Endothelial cell (in vitro differentiated cells): ENCODE measurements at places on chromosomes 4 and X.
A peak's percentile ranks its signal among the peaks of the same experiment; 100 is the strongest.

DNA sequence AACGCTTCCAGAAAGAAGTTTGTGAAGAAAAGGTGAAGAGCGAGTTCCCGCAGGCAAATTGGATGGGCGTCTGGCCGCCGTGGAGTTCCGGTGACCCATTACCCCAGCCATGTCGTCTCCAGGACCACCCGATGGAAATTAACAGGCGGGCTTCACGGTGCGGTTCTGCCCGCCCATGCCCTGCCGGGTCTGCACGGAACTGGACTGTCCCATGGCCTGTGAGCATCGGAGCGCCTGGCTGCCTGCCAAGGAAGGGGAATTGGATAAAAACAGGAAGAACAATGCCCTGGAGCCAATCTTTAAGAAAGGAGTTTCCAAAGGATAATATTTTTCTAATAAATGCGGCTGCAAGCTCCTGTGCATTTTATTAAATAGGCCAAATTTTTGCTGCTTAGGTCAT is 319.8 kb upstream of the SLC7A11 start:
- DNase-seq: no peak

DNA sequence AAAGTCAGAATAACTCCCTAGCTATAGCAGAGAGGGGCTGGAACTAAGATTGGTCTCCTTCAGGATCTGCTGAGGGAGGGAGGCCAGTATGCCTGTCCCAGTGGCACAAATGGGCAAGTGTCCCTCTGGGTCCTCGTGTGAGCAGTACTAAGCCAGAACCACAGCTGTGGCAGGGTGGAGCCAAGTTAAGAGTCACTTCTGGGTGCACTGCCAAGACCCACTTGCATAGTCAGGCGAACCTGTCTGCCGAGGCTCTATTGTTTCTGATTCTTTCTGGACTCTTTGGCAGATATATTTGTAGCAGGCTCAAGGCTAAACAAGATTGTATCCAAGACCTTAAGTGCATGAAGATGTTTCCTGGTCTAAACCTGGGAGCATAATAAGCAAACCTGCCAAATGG is 1123.7 kb upstream of the POU3F4 start:
- no peak for DNase-seq

- no peak for DNase-seq
Measured at GRCh38 chr4:94551643-94552564, 100.2 kb downstream of the PDLIM5 start.

- peak; percentile 59 for DNase-seq
Measured at GRCh38 chr4:1777822-1778641, 15.1 kb upstream of the FGFR3 start.

- peak; percentile 77 for DNase-seq
Measured at GRCh38 chrX:14528629-14529289, 577 bp upstream of the GLRA2 start.

DNA sequence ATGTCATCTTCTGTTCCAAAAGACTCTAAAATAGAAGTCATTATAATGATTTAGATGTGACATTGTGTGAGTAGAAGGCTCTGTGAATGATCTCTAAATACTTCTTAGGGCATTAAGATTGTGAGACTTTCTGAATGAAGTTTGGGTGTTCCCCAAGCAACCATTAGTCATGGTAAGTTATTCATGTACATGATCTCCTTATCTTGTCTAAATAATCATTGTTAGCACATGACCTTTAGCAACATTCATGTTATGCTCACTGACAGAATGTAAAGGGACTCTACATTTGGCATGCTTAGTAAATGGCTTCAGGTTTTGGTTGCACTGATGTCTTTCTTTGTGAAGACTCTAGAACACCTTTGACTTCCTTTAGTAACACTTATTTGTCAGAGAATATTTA is 140.8 kb upstream of the AGA start:
- DNase-seq: no peak

DNA sequence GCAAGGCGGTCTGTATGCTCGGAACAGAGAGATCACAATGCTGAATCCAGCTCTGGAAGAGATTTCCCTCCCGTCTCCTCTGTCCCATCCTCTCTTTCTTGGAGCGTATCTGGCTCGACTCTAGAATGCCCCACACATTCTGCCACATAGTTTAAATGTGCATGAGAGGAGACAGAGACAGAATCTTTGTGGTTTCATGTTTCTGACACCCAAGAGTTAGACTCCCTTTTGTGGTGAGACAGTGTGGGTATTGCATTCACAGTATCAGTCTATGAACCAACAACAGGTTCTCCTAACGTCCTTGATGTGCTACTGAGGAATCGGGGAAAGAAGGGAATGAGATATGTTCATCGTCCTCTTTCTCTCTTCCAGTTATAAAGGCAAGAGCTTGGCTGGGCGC is 25.3 kb downstream of the FAM47E start:
- no peak for DNase-seq

DNA sequence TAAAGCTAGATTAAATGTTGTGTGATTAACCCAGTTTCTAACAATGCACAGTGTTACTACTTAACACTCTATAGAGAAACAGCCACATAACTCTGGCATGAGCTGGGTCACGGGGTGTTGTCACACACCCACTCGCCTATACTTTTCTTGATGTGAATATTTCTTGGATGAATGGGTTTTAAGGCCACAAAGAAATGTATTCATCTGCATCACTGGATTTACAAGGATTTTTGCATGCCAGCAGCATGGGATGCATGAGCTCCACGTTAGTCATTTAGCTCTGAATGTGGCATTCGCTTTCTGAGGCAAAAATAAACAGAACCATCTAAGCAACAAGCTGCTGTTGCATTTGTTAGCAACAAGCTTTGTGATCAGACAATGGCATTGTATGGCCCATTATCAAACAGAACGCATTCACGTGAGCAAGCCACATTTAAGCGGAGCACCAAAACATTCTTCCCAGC is 89.7 kb downstream of the LRP2BP start:
- DNase-seq: no peak

DNA sequence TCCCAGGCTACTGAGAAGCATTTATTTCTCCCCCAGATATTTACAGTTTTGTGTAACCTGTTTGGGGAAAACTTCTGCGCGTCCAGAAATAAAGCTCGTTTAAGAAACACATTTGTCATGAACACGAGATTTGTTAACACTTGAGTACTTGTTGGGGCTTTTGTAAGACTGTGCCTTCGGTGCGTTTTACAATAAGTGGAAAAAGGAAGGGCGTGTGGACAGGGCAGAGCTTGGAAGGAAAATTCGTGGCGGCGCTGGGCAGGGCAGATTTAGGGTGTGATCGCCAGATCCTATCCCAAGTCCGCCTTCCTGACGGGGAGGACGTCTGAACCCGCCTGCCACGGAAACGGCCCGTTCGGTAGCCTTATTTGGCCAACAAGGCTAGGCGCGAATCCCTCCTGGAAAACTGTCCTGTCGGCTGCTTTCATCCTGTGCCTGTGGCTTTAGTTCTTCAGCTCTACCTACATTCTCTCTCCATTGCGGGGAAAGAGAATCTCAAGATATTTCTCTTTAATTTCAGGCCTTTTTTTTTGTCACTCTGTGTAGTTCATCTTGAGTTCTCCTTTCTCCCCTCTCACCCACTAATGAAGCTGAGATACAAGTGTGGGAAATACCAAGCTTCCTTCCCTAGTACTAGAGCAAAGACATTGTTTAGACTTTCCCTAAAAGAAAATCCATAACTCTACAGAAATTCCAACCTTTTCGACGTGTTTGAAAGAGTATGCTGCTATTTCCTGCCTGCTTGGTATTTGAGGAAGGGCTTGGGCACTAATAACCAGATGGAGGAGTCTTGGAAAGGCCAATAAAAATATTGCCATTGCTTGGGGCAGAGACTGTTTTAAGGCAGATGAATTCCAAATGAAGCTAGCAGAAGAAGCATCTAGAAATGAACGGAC is 982 bp downstream of the PDLIM5 start:
- DNase-seq: peak; percentile 67

DNA sequence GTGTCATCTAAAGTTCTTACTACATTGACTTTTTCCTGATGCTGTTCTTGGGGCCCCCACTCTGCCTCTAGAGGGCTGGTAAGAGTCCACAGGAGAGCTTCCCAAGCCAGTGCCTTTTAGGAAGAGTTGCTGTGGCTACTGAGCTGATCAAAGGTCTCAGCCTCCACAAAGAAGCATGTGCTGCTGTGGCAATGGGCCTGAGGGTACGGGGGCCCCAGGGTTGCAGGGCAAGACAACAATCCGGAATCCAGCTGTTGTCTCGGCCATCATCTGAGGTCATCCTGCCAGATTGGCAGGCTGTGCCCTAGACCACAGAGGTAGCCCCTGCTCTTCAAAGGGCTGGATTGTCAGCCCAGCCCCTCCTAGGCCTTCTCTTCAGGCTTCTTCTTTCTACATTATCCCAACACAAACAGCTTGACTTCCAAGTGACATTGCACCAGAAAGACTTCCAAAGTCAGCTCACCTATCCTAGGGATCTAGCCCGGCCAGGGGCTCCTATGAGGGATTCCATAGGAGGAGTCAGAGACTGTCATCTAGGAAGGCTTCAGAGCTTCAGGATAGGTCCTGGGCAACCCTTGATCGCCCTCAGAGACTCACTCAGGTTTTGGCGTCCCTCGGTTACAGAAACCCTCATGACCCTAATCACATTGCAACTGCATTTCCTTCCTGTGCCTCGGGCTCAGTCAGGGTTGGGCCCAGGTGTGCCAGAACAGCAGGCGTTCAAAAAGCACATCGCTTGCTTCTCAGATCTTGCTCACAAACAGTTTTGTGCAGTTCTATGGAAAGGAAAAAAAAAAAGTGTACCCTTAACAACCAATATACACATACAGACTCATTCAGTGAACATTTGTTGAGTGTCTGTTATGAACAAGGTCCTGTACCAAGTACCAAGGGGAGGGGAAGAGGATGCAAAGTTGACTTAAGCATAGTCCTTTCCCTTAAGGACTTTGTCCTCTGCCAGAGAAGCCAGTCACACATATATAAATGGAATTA is 27.8 kb downstream of the SLC25A5 start:
- no peak for DNase-seq

DNA sequence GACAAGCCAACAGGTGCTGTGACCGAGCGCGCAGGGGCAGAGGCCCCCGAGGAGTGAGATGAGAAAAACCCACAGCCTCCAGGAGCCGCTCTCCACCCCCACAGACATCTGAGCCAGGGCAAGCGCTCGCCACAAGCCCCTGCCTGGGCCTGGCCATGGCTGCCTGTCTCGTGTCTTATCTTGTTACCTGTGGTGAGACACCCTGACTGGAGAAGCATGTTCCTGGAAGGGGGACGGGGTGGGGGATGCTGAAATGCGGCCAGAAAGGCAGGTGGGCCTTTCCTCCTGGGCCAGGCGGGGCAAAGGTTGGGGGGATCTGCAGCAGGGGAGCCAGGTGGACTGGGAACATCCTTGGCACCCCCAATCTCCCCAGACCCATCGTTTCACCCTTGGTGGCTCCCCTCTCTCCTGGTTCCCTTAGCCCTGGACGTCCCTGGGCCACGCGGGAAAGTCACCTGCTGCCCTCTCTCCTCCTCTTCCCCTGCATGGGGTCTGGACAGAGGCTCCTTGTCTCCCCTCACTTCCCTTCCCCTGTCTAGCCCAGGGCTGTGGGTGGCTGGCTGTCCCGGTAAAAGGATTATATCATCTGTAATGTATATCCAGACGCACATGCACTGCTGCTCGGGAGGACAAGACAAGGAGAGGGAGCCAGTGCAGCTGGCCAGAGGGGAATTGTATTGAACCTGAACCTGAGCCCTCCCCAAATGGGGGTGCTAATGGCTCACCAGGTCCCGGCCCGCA is 8.4 kb upstream of the DUSP9 start:
- no peak for DNase-seq

- no peak for DNase-seq
Measured at GRCh38 chrX:107831071-107831730, 5.5 kb downstream of the MID2 start.

GRCh38 chr4:183503497-183504063 is 1.3 kb upstream of the ING2 start:
- DNase-seq: no peak

- DNase-seq: no peak
Measured at GRCh38 chr4:15811703-15812337, 33.7 kb downstream of the CD38 start.

DNA sequence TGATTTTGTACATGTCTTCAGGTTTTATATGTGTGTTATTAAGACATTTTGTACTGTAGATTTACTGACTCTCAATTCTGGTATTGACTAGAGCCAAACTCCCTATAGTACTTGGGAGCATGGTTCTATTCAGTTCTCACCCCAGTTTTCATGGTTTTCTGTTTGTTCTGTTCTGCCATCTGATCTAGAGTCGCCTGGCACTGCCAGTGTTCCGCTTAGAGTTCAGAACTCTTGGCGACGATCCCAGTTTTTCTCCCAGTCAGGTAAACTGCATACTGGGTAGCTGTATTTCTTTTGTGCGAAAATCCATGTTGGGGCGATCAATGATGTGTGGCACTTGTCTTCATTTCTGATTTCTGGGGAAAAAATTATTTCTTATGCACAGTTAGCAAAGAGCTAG is 78.0 kb downstream of the PHOX2B start:
- DNase-seq: no peak

- no peak for DNase-seq
Measured at GRCh38 chr4:179112441-179113170, 1670.4 kb upstream of the AGA start.

GRCh38 chr4:85870298-85871083 is 395.5 kb downstream of the ARHGAP24 start:
- DNase-seq: no peak

DNA sequence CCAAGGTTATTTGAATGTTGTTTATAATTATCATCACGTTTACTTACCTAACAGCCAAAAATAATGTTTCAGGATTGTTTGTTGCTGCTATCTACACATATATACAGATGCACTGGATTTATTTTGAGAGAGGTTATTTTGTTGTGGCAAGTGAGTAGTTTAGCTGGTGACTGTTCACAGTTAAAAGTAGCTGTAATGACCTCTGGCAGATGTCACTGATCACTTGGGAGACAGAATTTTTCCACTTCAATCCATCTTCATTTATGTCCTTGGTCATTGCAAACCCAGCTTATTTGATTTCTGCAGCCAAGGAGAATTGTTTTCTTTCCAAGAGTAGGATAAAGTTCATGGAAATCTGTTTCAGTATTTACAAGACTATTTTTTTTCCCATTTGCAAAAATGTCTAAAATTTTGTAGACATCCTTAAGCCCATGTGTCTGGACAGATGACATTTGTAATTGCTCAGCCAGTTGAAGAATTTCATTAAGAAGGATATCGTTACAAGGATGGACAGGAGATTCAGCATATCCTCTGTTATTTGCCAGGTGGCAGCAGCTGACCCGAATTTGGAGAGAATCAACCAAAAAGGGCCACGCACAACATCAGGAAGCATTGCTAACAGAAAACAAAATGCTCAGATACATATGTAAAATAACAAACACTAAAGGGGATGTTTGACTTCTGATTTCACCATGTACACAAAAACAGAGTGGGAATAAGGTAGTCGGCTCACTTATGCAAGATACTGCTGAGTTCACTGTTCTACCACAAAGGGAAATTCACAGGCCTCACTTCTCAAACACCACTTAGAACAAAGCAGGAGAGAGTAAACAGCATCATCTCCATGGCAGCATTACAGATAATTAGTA is 64.5 kb downstream of the GPRIN3 start:
- no peak for DNase-seq

GRCh38 chr4:107492566-107492965 is 227.5 kb downstream of the PAPSS1 start:
- DNase-seq: no peak

DNA sequence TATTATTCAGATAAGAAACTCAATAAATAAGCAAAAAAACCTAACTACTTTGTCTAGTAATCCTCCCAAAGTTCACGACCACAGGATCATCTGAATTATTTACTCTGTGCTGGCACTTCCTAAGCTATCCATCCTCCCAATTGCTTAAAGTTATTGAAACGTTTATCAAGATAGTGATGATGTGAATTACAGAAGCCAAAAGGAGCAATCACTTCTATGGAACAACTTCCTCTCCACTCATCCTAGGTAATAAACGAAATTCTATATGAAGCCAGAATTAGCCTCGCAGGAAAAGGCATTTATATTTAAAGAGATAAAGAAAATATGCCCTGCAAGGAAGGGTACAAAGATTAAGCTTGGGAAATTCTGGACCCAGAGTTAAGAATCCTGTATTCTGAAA is 475.4 kb downstream of the NLGN4X start:
- DNase-seq: no peak
